Cortex of kidney (tissue), 1 donor: ENCODE measurements at places on chromosomes 5 and 9.

- DNase-seq: no peak
Observed at GRCh38 chr5:167699432-167699831, 592.0 kb upstream of the WWC1 start.

DNA sequence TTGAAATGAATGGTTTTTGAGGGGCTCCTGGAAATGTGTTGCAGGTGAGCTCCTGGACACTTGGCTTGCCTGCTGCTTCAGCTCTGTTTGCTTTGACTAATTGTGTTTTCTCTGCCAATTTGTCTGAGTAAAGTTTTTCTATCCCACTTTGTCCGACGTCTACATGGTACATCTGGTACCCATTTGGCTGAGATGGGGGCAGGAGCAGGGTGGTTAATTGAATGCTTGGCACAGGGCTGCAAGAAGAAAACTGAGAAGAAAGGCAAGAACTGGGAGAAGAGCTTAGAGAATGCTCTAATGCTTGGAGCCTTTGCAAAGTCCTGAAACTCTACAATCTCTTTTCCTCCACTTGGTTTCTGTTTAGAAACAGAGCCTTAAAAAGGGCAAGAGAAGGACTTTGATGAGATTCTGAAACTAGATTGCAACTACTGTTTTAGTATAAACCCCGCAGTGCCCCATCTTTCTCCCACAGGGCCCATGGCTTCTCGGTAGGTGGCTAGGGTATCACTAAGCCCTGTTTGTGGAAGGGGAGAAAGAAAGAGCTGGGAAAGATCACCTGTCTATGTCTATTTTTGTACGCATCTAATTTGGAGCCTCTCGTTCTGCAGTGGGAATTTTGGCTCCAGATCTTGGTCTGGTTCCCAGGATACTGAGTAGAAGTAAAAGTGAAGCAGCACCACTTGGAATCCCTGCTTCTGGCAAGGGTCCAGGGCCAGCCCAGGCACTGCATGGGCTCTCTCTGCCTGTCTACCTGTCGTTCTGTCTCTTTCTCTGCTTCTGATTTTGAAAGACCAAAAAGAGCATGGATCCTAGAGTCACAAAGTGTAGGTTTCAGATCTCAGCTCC, 214.4 kb downstream of the SEMA6A start:
- DNase-seq: no peak

GRCh38 chr5:57476601-57477056, 6.0 kb downstream of the ACTBL2 start:
- DNase-seq: no peak

GRCh38 chr5:145465474-145466263, 369.5 kb downstream of the PRELID2 start:
- no peak for DNase-seq

DNA sequence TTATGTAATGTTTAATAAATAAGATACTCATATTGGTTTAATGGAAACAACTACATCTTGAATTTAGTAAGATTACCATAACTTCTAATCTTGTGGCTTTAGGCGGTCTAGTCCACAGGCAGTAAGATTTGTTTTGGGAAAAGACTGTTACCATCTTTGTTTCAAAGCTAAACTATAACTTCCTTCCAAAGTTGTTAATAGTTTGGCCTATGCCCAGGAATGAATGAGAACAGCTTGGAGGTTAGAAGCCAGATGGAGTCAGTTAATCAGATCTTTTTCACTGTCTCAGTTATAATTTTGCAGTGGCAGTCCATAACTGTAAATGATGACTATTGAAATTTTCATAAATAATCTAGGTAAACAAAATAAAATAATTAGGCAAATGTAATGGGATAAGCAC, 241.8 kb upstream of the KLF9 start:
- DNase-seq: no peak

- DNase-seq: no peak
Observed at GRCh38 chr5:43304525-43304924, 8.7 kb downstream of the HMGCS1 start.

- no peak for DNase-seq
Observed at GRCh38 chr9:36748322-36748899, 175.7 kb downstream of the MELK start.

DNA sequence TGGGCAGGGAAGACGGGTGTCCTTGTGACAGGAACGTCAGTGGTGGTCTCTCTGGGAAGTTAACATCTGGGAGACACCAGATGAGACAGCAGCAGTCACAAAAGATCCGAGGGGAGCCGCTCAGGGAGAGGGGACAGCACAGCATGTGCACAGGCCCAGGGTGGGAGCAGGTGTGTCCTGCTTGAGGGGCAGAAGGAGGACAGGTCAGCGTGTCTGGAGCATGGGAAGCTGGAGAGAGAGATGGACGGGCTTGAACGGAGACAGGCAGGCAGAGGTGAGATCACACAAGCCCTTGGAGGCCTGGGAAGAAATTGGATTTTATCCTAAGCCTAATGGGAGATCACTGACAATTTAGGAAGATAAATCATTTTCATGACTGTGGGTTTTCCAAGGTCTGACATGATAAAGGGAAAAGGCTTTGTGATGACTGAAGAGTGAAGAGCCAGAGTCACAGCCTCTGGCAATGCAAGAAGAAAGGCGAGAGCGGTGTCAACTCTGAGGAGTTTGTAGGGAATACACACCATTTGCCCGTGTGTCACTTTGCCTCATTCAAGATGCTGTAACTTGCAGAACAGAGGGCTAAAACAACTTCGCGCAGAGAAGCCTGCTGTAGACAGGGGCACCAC, 88.3 kb downstream of the FSTL4 start:
- DNase-seq: no peak

DNA sequence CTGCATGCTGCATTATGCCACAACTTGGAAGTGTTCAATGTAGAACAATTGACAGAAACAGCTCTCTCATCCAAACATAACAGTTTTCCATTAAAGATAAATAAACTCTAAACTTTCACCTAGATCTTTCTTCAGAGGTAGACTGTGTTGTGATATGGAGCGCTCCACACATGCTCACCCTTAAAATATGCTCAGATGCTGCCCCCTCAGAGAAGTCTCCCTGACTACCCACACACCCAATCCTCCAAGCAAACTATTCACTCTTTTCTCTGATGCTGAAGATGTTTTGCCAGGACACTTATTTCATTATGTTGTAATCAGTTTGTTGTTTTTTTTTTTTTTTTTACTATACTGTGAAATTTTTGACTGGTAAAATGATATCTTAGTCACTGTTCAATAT, 206.6 kb upstream of the RASA1 start:
- DNase-seq: no peak

DNA sequence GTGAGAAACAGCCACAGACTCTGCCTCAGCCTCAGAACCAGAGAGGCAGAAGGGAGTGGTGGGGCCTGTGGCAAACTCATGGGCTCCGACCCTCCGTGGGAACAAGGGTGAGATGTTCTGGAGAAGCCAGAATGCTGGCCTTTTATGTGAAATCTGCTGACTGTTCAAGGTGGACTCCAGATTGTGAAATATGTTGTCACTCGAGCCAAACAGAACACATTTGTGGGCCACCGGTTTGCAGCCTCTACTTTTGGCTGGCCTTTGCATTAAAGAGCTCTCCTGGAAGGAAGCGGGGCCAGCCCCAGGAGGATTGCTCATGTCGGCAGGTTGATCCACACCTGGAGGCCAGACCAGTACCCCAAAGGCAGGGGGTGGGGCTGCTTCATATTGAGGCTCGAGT, 62.4 kb downstream of the ERGIC1 start:
- DNase-seq: no peak

DNA sequence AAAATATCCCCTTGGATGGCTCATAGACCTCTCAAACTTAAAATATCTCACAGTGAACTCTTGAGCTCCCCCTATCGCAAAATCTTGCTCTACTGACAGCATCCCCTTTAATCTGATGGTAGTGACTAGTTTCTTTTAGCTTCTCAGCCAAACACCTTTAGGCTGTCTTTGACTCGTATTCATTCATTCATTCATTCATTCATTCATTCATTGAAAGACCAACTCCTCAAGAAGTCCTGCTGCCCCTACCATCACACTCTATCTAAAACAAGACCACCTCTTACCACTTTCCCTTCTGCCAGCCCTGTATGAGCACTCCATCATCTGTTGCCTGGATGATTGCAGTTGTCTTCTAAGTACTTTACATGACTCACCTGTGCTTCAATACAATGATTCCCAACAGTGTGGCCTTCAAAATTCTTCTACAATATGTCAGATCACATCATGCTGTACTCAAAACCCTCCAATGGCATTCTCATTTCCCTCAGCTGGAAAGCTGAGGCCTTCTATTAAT, 46.8 kb downstream of the ITGA2 start:
- no peak for DNase-seq

DNA sequence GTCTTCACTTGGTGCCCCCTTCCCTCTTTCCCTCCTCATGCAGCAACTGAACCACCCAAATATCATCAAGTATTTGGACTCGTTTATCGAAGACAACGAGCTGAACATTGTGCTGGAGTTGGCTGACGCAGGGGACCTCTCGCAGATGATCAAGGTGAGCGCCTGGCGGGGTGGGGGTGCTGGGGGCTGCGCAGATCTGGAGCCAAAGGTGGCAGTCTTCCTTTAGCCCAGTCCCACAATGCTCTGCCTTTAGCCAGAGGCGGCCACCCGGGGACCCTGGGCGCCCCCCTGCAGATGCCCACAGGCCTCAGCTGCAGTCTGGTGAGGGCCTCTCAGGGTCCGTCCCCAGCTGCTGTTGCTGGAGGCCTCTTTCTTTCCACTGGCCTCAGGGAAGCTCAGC, 63.7 kb downstream of the NEK6 start:
- no peak for DNase-seq

- no peak for DNase-seq
Observed at GRCh38 chr9:94528886-94529285, 26.0 kb upstream of the PCAT7 start.
